ENCODE measurements at places on chromosomes 2 and 18.
A peak's percentile ranks its signal among the peaks of the same experiment; 100 is the strongest.

DNA sequence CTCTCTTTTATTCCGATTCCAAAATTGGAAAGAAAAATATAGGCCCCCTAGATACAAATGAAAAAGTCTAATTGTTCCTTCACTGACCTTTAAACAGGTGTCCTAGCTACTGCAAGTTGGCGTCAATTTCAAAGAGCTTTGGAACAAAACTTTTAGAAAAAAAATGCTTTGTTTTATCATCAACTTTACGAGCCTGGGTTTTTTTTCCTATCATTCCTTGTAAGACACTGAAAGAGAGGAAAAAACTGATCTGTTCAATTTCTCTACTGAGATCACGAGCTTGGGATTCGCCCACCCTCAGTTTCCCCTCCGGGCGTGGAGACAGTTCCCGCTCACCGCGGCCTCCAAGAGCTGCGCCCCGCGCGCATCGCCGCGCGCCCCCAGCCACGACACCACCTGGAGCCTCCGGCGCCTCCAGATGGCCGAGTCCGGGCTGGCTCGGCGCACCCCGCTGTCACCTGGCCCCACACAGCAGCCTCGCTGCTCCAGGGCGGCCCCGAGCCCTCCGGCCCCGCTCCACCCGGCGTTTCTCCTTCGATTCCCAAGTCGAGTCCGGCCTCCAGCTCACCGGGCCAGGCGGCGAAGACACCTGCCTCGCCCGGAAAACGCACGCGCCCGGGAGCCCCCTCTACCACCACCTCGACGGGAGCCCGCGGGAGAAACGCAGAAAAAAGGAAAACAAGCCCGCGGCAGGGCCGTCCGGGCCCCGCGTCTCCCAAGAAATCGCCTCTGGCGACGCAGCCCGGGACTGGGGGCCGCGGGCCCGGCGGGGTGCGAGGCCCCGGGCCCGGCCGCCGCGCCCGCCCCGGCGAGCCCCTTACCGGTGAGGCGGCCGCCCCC lies 656 bp downstream of the TBC1D8 start:
- DNase-seq: no peak

DNA sequence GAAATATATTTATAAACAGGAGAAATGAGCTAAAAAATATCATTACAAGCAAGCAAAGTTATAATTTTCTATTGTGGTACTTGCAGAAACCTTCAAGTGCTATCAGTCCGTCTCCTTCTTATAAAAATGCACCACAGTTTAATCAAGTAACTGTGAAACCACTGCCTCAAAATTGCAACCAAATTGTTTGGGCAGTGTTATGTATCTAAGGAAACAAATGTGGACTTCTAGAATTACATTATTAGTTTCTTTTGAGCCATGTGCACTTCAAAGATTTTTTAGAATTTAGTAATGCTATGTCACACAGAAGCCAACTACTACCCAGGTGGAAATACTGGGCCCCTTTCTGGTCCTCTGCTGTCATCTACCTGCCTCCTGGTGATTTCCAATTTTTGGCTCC lies 495.6 kb downstream of the NYAP2 start:
- no peak for DNase-seq

- DNase-seq: no peak
Measured at GRCh38 chr18:46877329-46877987, 39.8 kb downstream of the PIAS2 start.

DNA sequence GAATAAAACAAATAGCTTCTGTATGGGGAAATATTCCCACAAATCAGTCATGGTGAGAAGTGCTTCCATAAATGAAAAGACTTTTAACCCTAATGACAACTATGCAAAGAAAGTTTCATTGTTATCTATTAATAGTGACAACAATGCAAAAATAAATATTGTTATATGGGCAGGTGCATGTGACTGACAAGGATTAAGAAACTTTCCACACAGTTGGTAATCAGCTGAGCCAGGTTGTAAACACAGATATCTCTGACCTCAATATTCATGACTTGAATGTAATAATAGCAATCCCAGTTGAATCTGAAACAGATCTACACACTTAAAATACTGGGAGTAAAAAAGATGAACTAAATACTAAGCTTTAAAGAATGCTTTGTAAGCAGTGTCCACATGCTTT lies 517.0 kb upstream of the SOX11 start:
- no peak for DNase-seq

- no peak for DNase-seq
Measured at GRCh38 chr2:86037141-86037794, 68.4 kb downstream of the POLR1A start.

DNA sequence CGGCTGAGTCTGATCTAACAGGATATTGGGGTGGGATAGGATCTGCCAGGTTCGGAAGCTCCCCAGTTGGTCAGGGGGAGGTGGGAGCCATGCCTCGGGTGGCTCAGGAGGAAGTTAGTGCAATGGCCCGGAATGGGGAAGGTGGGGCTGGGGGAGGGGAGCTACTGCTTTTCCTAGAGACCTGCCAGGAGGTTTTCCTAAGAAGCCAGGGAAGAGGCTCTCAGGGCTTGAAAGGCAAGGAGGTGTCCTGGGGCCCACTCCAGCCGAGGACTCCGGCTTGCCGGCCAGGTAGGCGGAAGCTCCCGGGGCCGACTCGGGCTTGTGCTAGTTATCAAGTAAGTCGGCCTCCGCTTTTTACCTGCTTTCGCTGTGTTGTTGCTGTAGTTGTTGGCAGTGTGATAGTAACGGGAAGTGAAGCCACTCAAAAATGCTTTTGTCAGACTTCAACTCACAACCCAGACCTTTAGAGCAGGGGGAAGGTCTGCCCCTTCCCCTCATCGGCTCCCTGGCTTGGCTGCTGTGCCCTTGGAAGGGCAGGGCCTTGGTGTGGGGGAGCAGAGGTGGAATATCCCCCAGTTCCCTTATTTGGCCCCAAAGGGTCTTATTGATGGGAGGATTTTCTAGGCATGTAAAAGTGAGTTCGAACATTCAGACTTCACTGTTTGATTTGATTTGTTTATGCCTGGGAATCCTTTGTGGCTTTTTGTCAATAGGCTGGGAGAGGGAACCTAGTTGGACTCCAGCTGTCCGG lies 5.4 kb downstream of the GDF7 start:
- DNase-seq: no peak

- no peak for DNase-seq
Measured at GRCh38 chr18:66280470-66280869, 323.4 kb downstream of the CDH19 start.

GRCh38 chr2:188425266-188425665 lies 133.6 kb downstream of the GULP1 start:
- DNase-seq: no peak

DNA sequence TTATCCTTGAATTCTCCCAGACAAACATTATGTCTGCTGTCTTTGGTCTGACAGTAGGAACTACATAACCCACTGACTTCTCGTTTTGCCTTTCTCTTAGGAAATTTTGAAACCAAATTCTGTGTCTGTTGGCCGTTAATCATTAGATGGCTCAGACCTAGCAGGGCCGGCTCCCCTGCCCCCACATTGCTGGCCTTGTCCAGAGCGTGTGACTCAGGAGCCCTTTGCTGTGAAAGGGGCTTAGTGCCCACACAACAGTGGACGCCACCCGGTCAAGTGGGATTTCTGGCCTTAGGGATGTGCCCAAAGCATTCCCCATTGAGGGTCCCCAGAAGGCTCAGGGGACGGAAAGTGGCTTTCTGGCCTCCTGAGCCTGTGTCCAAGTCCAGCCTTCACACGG lies 137.5 kb downstream of the CTIF start:
- no peak for DNase-seq

- DNase-seq: peak; percentile 19
Measured at GRCh38 chr2:55519938-55520885, 694 bp downstream of the CFAP36 start.

DNA sequence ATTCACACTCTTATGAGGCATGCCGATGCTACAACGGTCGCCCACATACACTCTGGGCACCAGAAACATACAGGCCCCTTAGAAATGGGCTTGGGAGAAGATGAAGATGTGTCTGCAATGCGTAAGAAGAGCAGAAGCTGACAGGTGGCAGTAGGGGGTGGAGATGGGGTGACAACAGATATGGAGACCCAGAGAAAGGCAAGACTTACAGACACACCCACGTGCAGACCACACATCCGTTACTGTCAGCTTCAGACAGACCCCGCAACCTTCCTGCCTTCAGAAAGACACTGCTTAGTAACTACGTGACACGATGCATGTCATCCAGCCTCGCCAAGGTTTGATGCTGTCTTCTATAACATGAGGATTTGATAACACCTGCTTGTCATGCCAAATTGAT lies 89.5 kb downstream of the ZFP36L2 start:
- DNase-seq: peak; percentile 38

All from activated CD4-positive, alpha-beta T cell treated with anti-CD3 and anti-CD28 coated beads for 24 hours (primary cell).